ENCODE measurements at places on chromosomes 11 and 22.

- no peak for DNase-seq
Measured at GRCh38 chr11:131713529-131714134, 343.2 kb downstream of the NTM start.

- DNase-seq = no peak
Measured at GRCh38 chr11:127034973-127035372, 34.4 kb upstream of the KIRREL3 start.

GRCh38 chr22:50246242-50247175 is 1.7 kb upstream of the TUBGCP6 start:
- DNase-seq = no peak

GRCh38 chr11:72238492-72239312 is 5.3 kb downstream of the PHOX2A start:
- DNase-seq = no peak

GRCh38 chr11:15985127-15985859 is 371.1 kb downstream of the SOX6 start:
- no peak for DNase-seq

DNA sequence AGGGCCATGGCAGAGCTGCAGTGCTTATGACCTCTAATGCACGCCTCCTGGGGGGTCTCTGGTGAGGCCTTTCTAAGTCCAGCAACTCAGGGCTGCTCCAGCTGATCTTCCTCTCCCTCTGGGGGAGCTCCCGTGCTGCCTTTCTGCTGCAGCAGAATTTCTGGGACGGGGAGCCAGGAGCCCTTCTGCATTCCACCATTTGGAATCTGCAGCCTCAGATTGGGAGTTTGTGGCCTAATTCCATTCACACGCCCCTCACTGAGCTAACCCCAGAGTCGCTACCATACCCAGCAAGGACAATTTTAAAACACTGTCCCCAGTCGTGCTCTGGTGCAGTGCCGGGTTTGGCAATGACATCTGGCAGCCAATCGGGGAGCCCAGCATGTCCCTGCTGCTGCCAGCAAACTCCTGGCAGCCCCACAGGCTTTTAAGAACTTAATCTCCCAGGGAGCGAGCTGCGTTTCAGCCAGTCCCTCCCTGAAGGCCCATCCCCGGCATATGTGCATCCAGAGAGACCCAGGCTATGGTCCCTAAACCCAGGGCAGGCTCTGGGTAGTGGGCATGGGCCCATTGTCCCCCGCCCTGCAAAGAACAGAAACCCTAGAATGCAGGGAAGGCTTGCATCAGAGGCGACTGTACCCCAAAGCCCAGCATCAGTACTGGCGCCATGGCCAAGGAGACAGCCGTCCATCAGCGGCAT is 4.7 kb downstream of the SHANK2 start:
- no peak for DNase-seq

GRCh38 chr11:118856314-118856713 is 27.4 kb upstream of the CXCR5 start:
- DNase-seq = no peak

- DNase-seq = no peak
Measured at GRCh38 chr22:31039393-31039792, 41.7 kb upstream of the SMTN start.

DNA sequence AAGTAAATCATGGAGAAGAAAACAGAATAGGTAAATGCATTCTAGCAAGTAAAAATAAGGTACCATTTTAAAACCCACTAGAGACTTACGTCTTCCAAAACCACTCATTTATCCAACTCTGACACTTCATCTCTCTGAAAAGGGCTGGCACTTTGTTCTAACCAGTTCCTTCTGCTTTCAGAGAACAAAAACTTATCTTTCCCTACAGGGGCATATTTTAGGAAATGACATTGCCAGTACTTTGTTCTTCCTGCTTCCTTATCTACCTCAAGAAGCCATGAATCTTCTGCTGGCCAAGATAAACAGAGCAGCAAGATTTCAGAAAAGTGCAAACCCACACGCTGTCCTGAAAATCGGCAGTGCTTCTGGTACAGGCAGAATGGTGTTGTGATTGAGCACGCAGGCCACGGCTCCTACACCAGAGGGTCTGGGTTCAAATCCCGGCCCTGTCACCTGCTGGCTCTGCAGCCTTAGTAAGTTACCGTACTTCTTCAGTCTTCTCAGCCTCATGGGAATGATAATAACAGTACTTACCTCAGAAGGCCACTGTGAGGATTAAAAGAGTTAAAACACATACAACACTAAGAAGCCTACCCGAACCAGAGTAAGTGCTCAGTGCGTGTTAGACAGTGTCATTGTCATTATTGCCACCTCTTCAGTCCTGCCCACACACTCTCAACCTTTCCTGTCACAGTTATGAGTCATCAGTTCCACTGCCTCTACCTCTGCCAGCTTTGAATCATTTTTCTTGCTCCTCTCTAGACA is 11.0 kb downstream of the MPZL3 start:
- no peak for DNase-seq

DNA sequence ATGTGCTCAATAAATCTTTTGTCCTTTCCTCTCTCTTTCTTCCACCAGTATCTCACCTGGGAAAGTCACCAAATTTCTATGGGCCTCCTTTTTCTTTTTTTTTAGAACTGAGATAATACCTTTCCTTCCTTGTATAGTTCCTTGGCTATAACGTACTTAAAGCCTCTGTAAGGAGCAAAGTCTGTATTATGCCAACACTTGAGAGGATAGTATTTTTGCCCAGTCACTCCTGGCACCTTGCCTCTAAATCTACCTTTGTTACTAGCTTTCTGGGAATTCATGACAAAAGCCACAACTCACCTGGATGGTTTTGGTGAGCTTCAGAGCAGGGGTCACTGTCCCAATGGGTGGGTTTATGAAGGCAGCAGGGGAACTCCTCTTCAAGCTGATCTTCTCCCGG is 12.2 kb downstream of the POLDIP3 start:
- no peak for DNase-seq

DNA sequence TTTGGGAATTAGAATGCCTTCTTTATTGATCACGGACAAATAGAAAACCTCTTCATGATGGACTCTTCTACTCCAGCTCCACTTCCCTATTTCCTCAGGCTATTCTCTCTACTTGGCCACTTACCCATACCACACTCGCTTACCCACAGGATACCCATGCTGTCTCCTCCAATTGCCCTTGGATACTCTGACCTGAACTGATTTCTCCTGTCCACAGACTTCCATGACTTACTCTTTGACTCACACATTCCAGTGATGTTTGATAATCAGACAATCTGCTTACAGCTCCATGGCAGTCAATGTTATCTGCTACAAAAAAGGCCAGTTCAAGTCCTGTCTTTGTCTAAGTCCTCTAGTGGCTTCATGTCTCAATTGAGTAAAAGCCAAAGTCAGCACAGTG is 292.0 kb upstream of the CTSC start:
- no peak for DNase-seq

- no peak for DNase-seq
Measured at GRCh38 chr11:95976550-95976949, 52.6 kb upstream of the MTMR2 start.

GRCh38 chr22:37169406-37169805 is 18.6 kb downstream of the C1QTNF6 start:
- DNase-seq = no peak

DNA sequence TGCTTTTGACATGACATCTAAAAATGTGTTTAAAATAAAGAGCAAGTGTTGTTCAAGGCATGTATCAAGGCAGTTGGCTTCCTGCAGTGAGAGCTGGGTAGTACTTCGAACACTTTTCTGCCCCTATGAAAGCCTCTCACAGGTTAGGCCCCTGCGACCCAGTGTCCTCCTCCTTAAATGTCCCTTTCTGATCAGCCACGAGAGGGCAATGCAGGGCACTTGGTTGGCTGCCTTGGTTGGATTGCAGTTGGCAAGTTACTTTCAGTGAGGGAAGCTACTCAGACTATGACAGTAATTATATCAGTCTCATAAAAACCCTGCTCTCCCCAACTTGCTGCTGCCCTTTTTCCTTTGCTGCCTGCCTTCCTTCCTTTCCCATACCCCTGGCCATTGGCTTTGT is 743.8 kb downstream of the NTM start:
- DNase-seq = peak; percentile 66
